ENCODE measurements at places on chromosomes 7 and 10. TPM values are rescaled to one million over a fixed set of nuclear protein-coding genes. Genes with fewer than 3 reads are reported as not detected.

Gene CALML5
- polyA plus RNA-seq, result not detected

DNA sequence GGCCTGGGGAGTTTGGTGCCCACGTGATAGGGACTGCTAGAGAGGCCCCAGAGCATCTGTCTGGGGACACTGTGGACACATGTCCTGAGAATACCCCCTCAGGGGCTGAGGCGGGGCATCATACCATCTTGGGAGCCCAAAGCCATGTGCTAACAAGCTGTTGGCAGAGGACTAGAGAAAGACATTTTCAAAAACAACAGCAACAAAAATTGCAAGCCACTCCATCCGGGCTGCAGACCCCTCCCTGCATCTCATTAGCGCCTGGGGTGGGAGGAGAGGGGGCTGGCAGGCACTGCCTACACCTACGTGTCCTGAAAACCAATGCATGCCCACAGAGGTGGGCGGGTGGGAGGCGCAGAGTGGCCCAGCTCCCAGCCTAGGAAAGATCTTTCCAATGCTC, 507.4 kb upstream of the PODXL start:
- no peak for DNase-seq

Gene LOXL4
- polyA plus RNA-seq, result 9.9 TPM

DNA sequence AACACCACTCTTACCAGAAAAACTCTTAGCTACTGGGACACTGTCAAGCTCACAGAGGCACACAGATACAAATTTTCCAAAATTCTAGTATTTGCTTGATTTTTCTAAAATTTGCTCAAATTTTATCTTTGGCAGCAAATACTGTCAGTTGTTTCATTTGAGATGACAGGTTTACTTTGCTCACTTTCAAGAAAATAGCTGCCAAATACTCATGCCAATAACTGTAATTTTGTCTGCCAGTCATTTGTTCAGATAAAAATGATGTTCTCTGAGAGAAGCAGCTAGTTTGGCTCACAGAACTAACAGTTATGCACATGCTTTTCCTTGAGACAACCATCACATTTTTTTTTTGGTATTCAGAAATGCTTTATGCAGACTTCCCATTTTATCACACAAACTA, 82.8 kb downstream of the LRRC18 start:
- DNase-seq, result no peak

GRCh38 chr7:137670222-137671064, 176.3 kb downstream of the DGKI start:
- no peak for DNase-seq

Gene PNLIPRP3
- not detected for polyA plus RNA-seq

Gene ZNF680
- 7.6 TPM for polyA plus RNA-seq

DNA sequence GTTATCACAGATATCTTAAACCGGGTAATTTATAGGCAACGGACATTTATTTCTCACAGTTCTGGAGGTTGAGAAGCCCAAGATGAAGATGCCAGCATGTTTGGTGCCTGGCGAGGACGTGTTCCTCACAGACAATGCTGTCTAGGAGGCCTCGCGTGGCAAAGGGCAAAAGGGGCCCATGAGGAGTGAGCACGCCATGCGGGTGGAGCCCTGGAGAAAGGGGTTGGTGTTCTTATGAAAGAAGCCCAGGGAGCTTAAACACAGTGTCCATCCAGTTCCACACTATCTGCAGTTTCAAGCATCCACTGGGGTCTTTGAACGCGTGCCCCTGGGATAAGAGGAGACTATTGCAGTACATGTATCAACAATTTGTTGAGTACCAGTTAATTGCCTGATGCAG, 51.4 kb downstream of the CXCL12 start:
- no peak for DNase-seq

DNA sequence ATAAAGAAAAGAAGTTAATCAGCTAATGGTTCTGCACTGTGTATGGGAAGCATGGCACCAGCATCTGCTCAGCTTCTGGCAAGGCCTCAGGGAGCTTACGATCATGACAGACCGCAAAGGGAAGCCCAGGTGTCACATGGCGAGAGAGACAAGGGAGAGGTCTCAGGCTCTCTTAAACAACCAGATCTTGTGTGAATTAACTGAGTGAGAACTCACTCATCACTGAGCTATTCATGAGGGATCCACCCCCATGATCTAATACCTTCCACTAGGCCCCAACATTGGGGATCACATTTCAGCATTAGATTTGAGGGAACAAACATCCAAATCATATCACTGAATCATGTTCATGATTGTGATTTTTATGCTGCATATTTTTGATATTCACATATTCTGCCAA, 5.8 kb downstream of the USP54 start:
- peak; percentile 36 for DNase-seq

- DNase-seq, result no peak
Observed at GRCh38 chr7:117130262-117130661, 177.0 kb downstream of the ST7 start.

DNA sequence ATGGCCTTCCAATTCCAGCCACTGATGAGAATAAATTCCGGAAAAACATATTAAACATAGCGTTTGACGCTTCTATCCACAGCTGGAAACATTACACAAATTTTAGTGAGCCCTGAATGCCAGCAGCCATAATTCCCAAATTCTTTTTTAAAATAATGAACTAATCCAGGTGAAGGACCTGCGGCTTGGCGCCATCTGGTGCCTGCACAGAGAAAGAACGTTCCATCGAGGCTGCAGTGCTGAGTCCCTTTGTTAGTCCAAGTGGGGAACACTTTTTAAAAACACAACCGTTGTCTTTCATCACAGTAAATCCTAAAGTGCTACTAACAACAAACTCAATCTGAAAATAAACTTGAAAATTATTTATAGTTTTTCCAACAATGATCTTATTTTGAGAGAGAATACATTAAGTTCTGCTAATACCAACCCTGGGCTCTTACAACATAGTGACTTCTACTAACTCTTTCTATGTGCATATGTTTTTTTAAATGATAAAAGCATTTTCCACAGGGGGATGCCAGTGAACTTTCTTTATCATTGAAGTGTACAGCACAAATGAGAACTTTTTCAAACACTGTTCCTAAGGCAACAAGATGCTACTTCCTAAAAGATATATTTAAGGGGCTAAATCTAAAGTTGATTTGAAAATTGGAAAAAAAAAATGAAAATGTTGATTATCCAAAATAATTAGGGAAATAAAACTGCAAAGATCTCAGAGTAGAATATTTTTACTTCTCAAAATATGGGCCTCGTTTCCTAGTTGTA, 166.9 kb upstream of the RNF32 start:
- DNase-seq, result peak; percentile 20

DNA sequence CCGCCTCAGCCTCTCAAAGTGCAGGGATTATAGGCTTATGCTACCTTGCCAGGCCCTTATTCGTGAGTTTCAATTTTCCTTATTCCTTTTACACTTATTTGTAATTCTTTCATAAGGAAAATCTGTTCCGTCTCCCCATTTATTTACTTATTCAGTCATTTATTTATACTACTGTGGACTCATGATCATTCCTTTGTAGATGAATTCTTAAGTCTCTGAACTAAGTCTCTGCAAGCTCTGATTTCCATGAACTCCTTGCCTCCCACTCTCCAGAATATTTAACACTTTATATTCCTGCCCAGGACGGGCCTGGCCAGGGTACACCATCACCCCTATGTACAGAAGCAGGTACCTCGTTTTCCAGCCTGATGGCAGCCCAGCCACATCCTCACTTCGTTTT, 39.4 kb downstream of the PFKFB3 start:
- no peak for DNase-seq

Gene ITPRID1
- polyA plus RNA-seq, result 0.30 TPM

GRCh38 chr10:92813979-92814378, 34.3 kb upstream of the EXOC6 start:
- DNase-seq, result no peak
